ENCODE measurements at places on chromosomes 12 and 14. TPM values are rescaled to one million over a fixed set of nuclear protein-coding genes. Genes with fewer than 3 reads are reported as not detected.

Gene LYZ
- total RNA-seq = 71.4 TPM

Gene NELL2
- total RNA-seq = 142 TPM

Gene POTEG
- total RNA-seq = not detected

Gene RNASE4
- 0.11 TPM for total RNA-seq

Gene MGST1
- total RNA-seq = 1.4 TPM

Gene PIWIL1
- not detected for total RNA-seq

Gene HPD
- total RNA-seq = not detected

Gene CLEC2A
- not detected for total RNA-seq

Gene FOXG1
- not detected for total RNA-seq

Gene KLRC4
- total RNA-seq = not detected

Gene PRB2
- not detected for total RNA-seq

Gene SBNO1
- total RNA-seq = 21.3 TPM

Gene CLEC14A
- not detected for total RNA-seq

Gene PPP1R1A
- total RNA-seq = not detected

Gene SDSL
- total RNA-seq = 0.47 TPM

Gene SLC25A21
- not detected for total RNA-seq

Gene DENND5B
- total RNA-seq = 0.22 TPM

Gene TAS2R42
- total RNA-seq = not detected

Gene CDCA4
- 17.7 TPM for total RNA-seq

Gene MYO1H
- not detected for total RNA-seq

Gene PKP2
- total RNA-seq = 0.22 TPM

Gene ADCY4
- total RNA-seq = 4.7 TPM
